ENCODE measurements at places on chromosomes 12 and 14.

GRCh38 chr12:100359248-100359647 lies 2.4 kb downstream of the SLC17A8 start:
- no peak for DNase-seq

GRCh38 chr14:24875991-24876878 lies 173.7 kb downstream of the STXBP6 start:
- no peak for DNase-seq

DNA sequence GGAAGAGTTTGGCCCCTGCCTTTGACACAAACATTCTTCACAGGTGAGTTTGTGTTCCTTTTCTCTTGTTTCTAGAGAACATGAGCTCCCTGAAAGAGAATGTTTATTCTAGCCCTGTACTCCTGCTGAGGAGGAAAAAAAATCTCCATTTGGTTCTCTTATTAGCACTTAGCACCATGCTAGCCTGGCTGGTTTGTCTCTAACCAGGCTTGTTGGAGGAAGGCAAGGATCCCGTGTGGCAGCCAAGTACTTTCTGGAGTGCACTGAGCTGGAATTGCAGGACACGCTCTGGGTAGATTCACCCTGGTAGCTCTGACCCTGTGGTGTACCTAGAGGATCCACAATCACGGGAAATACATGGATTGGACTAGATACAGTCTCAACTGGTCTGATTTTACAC lies 41.9 kb downstream of the KCNA1 start:
- DNase-seq: no peak

GRCh38 chr12:54229624-54230212 lies 40.9 kb upstream of the SMUG1 start:
- DNase-seq: no peak

DNA sequence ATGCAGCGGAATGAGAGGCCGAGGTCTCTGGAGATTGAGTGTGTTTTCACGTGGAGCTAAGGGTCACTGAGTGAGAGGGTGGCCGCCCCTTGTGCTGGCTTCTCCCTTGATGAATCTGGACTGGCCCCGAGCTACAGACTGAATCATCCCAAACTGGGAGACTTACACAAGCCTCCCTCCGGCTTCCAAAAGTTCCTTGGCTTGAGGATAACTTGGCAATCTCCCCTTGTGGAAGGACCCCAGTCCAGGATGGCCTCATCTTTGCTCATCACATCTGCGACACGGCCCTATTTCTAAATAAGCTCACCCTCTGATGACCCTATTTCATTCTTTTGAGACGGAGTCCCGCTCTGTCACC lies 41.5 kb upstream of the FBRSL1 start:
- no peak for DNase-seq

GRCh38 chr12:102690253-102690652 lies 209.9 kb upstream of the IGF1 start:
- DNase-seq: no peak

GRCh38 chr12:53410951-53411350 lies 12.7 kb upstream of the AMHR2 start:
- no peak for DNase-seq

- DNase-seq: peak; percentile 58
These were observed at the start of gene ATXN2 for GRCh38 chr12:111598637-111599452. Gene ATXN2 (minus strand): TSS chr12:111599315. CDS start chr12:111599034, 281 bp downstream.

GRCh38 chr14:104966981-104967385 lies 11.2 kb downstream of the AHNAK2 start:
- DNase-seq: no peak

GRCh38 chr14:56731187-56731586 lies 79.1 kb downstream of the OTX2 start:
- DNase-seq: no peak

DNA sequence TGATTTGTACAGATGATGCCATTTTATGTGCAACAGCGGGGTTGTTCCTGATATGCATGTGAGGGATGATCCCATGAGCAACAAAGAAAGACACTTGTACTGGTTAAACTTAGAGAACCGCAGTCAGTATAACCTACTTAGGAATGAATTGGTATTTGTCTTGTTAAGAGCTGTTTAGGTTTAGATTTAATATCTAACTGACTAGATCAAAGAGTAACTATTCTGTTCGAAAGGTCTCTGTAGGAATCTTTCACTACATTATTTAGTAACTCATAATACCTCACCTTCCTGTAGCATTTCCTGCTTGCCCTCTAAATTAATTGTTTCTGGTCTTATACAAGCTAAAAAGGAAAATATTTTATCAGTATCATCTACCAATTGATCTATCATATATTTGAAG lies 350.4 kb downstream of the TRHDE start:
- DNase-seq: no peak

DNA sequence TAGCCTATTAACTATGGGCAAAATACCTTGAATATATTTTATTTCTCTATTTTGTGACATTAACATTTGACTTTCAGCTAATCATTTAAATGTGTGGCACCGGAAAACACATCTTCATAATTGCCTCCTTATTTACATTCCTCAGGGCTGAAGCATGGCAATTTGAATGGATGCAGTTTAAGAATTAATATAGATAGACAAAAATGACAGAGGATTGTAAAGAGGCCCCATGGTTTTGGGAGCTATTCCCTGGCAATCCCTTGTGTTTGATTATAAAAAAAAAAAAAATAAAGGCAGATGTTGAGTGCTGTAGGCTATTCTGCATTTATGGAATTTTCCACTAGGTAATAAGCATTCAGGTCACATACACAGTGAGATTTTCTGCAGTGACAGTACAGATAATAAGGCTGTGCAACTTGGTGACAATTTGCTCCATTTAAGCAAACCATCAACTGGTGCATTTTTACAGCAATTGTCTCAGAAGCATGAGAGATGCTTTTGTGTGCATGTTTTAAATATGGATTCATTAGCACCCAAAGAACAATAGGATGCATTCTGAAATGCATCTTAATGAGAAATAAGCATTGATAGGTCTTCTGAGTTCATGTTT lies 123.2 kb upstream of the SLC38A4 start:
- no peak for DNase-seq

- DNase-seq: no peak
These were observed 146.6 kb downstream of the ANO2 start for GRCh38 chr12:5798242-5799015.
